Activated CD4-positive, alpha-beta T cell treated with anti-CD3 and anti-CD28 coated beads for 4 hours (primary cell): ENCODE measurements at places on chromosomes 1 and 21.

DNA sequence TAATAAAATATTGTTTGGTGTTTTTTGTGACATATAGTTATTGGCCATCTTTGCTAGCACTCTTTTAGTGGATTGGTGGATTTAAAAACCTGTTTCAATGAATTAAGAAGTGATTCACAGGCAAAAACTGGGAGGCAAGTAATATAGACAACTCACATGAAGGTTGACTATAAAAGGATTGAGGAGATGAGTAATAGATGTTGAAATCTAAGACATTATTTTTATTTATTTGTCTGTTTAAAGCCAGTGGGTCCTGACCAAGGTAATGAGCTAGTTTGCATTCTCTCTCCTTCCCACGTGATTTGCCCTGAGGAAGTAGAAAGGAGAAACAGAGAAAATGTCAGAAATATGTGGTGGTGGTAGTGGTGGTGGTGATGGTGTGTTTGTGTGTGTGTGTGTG, 351.5 kb upstream of the ZP4 start:
- DNase-seq = no peak

- no peak for DNase-seq
Observed at GRCh38 chr1:78334952-78335351, 155.8 kb upstream of the PTGFR start.

DNA sequence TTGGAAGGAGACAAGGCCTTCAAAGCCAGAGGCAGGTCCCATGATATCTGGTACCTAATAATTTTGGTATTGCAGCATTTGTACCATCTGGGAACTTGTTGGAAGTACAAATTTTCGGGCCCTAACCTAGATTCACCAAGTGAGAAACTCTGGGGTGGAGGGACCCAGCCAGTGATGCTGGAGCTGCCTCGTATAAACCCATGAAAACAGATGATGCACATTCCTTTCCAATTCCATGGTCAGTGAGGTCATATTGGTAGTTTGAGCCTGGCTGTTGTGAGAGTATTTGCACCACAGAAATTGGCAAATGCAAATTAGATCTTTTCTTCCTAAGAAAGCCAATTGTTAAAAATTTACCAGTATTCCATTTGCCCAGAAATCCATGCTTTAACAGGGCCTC, 269.6 kb upstream of the PLXNA2 start:
- DNase-seq = no peak

GRCh38 chr21:15967661-15968060, 237.9 kb downstream of the USP25 start:
- no peak for DNase-seq

GRCh38 chr1:19644681-19645410, 735 bp downstream of the NBL1 start:
- DNase-seq = peak; percentile 49

DNA sequence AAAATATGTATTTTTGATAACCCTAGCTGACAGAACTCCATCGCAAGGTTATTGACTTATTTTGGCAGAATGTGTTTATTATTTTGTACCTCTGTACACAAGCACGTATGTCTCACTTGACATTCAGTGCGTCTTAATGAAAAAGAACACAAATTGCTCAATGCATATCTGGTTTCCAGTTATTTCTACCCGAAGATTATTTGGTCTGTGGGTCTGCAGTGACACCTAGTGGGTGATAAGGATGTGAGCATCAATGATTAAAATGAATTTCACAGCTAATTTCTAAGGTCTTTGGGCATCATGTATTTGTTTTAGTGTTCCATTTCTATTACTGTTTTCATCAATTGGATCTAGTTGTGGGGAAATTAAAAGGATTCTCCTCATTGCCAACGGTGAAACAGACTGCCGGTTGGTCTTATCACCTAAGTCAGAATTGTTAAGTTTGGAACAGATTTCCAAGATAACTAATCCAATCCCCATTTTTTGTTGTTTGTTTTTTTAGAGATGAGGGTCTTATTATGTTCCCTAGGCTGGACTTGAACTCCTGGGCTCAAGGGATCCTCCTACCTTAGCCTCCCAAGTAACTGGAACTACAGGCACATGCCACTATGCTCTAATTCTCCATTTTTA, 13.9 kb downstream of the DDX20 start:
- DNase-seq = peak; percentile 34

GRCh38 chr1:9849691-9850441, 26.1 kb upstream of the CLSTN1 start:
- DNase-seq = no peak

- DNase-seq = no peak
Observed at GRCh38 chr1:3910049-3910731, 10.1 kb upstream of the C1orf174 start.

DNA sequence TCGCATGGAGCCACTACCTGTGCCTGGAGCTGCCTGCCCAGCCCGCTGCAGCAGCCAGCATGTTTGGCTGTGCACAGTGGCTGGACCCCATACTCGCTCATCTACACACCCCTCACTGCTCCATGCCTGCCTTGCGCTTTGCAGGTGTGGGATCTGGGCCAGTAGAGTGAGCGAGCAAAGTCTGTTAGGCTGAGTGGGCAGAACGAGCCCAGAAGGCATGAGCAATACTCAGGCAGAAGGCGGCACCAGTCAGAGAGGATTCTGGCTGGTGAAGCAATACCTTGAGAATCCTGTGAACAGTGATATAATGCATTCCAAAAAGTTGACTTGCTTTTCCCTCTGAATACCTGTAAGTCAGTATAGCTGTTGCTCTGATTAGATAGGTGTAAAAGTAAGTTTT, 816.4 kb downstream of the KCNT2 start:
- DNase-seq = no peak

GRCh38 chr1:167667536-167667935, 37.5 kb downstream of the RCSD1 start:
- DNase-seq = no peak

DNA sequence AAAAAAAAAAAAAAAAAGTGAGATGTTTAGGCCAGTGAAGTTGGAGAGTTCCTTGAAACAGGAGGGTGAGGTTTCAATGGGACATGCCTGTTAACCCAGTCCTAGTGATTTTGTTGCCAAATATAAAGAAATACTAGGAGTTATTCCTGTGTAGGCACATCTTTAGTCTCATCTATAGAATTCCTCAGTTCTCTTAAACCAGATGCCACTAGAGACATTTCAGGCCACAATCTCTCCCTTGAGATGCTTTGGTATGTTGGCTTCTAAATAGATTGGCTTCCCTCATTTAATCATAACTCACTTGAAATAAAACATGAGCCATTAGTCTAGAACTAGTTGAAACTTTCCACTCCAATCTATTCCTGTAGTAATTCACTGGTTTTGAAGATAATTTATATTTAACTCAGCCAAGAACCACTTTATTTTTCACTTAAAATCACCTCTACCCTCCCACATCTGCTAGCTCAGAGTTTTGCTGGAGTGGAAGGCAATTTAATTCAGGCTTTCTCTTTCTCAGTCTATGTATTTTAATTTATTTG, 29.8 kb downstream of the GPR137B start:
- no peak for DNase-seq

GRCh38 chr1:9315411-9316079, 22.9 kb downstream of the SPSB1 start:
- peak; percentile 31 for DNase-seq

DNA sequence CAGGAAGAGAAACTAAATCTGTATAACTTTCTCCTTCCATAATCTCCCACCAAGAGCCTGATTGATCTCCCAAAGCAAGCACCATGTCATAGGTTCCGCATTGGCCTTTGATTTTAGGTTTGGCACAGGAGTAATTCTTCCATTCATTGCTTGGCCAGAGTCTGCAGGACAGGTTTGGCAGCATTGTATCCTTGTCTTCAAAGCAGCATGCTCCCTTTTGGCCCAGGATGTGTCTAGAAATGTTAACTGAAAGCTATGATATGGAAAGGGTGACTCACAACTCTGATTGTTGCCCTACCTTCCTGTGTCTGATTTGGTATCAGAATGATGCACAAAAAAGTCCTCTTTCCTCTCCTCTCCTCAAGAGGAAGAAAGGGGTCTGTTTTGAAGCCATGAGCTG, 824.3 kb upstream of the PRMT6 start:
- no peak for DNase-seq

GRCh38 chr1:3234281-3234680, 165.3 kb downstream of the PRDM16 start:
- no peak for DNase-seq

- no peak for DNase-seq
Observed at GRCh38 chr1:6975331-6976043, 190.2 kb downstream of the CAMTA1 start.

- no peak for DNase-seq
Observed at GRCh38 chr1:174800876-174801275, 198.9 kb upstream of the CACYBP start.

DNA sequence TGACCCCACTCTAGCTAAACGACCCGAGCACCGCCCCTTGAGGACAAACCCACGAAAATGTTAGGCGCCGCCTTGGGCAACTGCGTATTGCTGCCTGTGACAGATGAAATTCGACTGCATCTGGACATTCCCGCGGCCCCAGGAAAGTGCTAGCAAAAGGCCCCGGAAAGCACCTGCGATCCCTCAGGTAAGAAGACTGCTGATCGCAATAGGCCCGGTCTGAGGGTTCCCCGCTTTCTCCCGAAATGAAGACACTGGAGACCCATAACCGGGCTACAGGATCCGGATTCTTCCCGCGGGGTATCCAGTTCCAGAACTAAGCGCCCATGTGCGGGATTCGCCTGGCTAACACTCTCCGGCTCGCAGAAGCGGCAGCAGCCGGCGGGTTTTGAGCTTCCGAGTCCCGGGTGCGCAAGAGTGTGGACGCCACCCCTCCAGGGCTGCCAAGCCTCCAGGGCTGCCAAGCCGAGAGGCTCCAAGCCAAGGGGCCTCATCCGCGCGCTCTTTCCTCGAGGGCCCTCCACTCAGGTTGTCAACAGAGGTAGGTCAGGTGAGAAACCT, 157.9 kb upstream of the NBPF11 start:
- no peak for DNase-seq

- no peak for DNase-seq
Observed at GRCh38 chr1:226082959-226083301, 20.4 kb downstream of the H3-3A start.

DNA sequence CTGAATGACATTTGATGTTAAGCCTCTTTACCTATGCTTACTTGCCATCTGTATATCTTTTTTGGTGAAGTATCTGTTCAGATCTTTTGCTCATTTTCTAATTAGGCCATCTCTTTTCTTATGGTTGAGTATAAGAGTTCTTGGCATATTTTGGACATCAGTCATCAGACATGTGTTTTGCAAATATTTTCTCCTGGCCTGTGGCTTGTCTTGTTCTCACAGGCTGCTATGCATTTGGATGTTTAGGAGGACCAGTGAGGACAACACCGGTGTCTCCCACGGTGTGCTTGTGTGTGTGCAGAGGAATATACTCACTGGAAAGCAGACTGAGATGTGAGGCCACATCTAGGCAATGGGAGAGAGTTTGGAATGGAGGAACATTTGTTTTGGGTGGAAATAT, 87.1 kb upstream of the LYST start:
- no peak for DNase-seq

- DNase-seq = no peak
Observed at GRCh38 chr1:161736335-161736969, 13.1 kb upstream of the DUSP12 start.

DNA sequence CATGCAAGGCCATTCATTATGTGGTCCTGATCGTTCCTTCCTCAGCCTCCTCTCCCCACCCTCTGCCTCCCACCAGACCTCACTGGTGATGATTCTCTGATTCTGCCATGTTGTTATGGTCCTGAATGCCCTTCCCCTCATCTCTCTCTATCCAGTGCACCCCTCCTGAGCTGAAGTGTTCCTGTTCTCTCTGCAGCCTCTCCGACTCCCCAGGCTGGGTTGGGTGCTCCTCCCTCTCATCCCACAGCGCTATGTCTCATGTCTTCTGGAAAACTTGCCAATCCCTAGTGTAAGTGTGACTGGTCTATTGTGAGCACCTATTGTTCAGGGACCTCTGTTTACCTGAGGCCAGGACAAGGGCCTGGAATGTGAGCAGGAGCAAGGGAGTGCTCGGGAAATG, 11.1 kb upstream of the PEF1 start:
- no peak for DNase-seq

DNA sequence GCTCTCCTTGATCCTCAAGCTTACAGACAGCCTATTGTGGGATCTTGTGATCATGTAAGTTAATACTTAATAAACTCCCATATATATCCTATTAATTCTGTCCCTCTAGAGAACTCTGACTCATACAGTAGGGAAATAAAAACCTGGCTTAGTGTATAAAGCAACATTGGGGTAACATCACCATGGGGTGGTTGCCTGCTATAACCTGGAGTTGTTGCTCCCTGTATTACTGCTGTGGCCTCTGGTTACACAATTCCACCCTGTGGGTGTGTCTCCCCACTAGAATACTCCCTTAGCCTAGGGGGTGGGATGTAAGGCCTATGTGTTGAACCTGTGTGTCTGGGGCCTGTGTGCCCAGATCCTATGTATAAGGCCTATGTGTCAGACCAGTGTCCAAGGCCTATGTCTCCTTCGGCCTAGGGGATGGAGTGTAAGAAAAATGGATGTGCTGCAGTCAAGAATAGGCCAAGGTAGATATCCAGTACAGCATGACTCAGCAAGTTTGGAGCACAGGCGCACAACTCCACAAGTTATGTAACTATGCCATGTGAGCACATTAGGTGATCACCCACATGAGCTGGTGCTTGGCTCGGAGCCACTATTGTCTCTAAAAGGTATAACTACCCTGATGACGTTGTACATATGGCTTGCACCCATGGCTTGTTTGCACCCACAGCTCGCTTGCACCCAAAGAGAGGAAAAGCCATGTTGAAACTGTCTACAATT, 96.8 kb upstream of the C1orf21 start:
- no peak for DNase-seq

GRCh38 chr1:38992412-38993111, 1.5 kb downstream of the AKIRIN1 start:
- DNase-seq = no peak

GRCh38 chr1:2376261-2376741, 15.1 kb downstream of the MORN1 start:
- no peak for DNase-seq

DNA sequence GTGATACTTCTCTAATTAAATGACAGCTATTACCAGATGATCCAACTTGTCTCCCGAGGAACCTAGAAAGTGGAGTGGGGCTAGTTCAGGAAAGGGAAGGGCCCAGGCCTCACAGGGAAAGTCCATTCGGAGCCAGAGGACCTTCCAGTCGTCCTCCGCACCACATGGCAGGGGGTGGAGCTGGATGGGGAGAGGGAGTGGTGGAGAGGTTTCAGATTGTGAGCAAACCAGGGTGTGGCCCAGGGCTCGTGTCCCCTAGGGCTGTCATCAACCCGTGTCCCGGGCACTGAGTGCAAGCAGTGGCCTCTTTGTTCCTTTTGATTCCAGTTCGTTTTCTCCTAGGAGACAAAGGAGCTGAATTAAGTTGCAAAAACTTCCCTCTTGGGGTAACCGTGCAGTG, 114.9 kb downstream of the HUNK start:
- no peak for DNase-seq
